Fibroblast of pulmonary artery (primary cell): ENCODE measurements at places on chromosomes 16 and 17.

DNA sequence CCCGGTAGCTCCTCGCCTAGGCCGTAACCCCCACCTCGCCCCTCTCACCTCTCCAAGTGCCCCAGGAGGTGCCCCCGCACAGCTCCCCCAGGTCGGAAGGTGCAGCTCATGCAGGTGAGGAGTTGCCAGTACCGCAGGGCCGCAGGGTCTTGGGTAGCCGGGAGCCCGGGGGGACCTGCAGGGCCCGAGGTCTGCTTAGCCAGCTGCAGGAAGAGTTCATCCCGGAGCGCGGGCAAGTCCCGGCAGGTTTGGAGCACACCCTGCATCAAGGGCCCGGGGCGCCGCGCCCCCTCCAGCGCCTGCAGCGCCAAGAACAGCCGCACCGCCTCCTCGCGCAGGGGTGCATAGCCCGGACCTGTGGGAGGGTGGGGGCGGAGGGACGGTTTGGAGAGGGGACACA, 4.8 kb downstream of the PLEKHH3 start:
- no peak for DNase-seq

DNA sequence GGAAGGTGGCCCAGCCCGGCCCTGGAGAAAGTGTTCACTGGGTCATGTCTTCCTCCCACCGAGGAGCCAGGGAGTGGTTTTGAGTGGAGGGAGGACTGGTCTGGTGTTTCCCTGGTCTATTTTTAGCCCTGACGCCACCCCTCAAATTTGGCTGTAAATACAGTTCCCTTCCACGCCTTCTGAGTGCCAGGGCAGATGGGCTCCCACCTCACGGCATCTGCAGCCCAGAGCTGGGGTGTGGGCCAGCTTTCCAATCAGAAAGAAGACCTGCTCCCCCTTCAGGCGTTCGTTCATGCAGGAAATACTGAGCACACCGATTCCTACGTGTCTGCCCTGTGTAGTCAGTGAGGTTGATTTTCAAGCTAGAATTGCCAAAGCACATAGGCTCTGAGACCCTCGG, 53.7 kb downstream of the SNX20 start:
- DNase-seq, result peak; percentile 24

DNA sequence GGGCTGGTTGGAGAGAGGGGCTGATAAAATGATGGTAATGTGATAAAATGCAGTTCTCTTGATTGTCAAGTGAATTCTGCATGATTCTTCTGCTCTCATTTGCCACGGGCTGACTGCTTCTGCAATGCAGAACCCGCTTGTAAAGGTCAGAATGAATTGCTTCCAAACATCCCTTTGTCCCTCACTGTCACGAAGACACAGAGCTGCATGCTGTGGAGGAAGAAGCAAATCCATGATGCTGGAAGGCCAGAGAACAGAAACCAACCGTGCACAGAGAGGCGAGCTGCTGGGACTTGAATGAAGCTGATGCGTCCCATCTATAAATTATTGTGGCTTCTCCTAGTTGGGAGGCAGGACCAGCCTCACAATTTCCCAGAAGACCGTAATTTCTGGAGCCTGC, 171.6 kb downstream of the PRKCB start:
- no peak for DNase-seq

DNA sequence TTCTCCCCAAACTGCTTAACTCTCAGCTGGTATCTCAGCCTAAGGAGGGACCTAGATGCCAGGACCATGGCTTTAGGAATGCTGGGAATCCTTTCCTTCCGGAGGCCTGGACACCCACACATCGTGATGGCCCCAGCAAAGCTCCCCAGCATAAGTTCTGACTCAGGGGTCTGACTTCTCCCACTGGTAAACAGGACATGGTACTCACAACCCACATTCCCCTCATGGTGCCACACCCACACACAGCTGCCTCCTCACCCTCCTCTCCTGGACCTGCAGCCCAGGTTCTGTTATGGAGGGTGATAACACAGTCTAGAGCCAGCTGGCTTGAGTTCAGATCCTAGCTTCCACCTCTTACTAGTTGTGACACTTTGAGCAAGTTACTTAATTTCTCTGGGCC, 719 bp upstream of the RNF227 start:
- DNase-seq, result peak; percentile 60

GRCh38 chr16:3536851-3537250, 36.0 kb downstream of the CLUAP1 start:
- no peak for DNase-seq

- DNase-seq, result no peak
Observed at GRCh38 chr16:49835161-49835777, 20.6 kb downstream of the ZNF423 start.

- no peak for DNase-seq
Observed at GRCh38 chr17:68785565-68786486, 169.4 kb downstream of the ABCA8 start.

DNA sequence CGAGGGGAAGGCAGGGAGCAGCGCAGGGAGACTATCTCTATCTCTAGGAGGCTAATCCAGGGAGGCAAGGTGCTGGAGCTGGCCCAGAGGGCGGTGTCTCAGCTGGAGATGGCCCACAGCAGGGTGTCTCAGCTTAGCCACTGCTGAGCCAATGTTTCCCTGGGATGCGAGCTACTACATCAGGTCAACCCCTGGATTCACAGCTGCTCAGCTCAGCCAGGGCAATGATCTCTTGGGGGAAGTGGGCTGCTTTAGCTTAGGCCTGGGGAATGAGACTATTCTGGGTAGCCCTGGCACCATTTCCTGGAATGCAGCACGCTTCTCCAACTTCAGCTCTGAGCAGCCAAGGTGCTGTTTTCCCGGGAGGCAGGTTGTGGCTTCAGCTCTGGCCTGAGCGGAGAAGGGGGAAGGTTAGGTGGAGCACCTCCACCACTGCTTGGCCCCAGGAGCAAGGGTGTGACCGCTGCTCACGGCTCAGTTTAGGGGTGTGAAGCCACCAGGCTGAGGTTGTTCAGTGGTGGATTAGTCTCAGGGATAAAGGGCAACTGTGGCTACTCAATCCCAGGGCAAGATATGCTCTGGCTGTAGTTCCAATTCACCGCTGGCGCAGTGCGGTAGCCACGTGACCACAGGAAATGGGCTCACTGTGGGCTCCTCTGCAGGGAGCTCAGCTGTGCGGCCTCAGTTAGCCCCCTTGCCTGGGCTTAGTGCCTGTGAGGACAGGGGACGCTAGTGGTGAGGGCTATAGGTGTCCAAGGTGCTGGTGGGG, 5.2 kb upstream of the PRSS21 start:
- no peak for DNase-seq

GRCh38 chr17:40086150-40087044, 14.0 kb downstream of the NR1D1 start:
- DNase-seq, result peak; percentile 56

GRCh38 chr16:48271728-48272127, 24.4 kb upstream of the ABCC11 start:
- DNase-seq, result peak; percentile 33

DNA sequence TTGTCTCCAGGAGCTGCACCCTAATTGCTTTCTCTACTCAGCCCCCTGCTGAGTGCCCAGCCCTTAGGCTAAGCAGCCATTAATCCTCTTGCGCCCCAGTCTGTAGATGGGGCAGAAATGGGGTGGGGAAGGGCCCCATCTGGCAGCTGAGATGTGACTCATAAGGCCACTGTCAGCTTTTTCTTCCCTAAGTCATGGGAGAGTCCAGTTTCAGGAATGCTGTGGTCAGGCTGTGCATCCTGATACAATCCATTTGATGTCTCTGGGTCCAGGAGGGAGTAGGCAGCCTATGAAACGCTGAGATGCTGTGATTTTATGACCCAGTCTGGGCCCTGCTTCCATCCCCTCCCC, 12.3 kb downstream of the PLXDC1 start:
- DNase-seq, result peak; percentile 51

- no peak for DNase-seq
Observed at GRCh38 chr16:25546791-25547190, 145.0 kb upstream of the HS3ST4 start.

- DNase-seq, result no peak
Observed at GRCh38 chr16:6947291-6947690, 385.4 kb upstream of the RBFOX1 start.

DNA sequence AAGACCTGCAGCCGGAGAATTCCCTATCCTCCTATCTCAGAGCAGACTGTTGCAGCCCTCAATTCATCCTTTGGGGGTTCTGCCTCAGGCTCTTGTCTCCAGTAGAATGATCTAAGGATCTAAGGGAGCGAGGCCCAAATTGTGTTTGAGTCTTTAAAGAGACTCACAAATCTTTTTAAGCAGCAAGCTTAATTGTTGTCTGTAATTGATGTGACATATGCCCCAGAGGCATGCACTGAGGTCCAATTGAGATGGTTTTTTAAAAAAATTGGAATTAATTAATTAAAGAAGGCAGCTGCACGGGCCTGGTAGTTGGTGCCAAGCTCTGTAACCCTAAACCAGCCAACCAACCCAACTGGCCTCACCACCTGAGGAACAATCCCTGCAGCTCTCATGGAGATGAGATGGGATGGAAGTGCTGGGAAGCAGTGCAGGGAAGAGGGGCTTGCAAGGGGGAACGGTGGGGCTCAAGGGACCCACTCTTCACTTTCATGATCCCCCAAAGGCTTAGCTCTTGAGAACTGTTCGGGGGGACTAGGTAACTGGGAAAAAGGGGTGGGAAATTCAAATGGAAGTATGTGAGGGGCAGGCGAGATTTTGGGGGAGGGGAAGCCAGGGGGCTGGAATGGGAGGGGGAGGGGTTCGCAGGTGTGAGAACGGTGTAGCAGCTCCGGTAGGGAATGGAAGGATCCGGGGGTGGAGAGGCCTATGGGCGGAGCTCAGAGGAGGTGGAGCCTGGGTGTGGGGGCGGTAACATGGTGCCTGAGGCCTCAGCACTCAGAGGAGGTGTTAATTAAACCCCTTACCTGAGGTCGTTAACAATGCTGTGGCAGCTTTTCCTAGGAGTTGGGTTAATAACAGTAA, 9.2 kb upstream of the ZNF652 start:
- DNase-seq, result no peak

- DNase-seq, result no peak
Observed at GRCh38 chr17:67411397-67411796, 34.3 kb downstream of the PITPNC1 start.

DNA sequence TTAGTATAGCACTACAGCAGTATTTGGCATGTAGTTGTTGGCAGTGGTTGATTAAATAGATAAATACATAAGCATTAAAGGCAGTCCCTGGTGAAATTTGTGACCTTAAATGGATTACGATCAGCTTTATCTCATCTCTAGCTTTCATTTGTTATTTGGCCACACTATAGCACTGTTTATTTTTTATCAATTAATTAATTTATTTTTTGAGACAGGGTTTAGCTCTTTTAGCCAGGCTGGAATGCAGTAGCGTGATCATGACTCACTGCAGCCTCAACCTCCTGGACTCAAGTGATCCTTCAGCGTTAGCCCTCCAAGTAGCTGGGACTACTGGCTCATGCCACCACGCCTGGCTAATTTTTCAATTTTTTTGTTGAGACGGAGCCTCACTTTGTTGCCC, 18.7 kb upstream of the ARHGAP17 start:
- DNase-seq, result peak; percentile 47

GRCh38 chr17:44830359-44831288, 537 bp upstream of the GJC1 start:
- DNase-seq, result peak; percentile 45

DNA sequence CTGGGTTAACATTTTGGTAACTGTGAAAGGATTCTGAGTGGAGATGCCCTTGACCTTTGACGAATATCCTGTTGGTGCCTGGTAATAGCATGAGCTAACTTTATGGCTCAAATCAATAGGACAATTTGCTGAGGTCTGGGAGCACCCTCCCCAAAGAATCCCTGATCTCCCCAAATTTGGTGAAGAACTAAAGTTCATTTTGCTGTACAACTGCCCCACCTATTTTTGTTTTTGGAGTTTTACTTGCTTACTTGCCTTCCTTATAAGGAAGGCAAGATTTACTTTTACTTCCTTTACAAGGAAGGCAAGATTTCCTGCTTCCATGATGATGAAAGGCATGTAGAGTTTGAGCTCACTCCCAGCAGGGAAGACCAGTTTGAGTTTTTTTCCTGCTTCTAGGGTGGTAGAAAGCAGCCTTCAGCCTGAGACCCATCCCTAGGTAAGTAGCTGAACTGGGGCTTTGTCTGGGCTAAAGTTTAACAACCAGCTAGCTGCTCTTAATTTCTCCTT, 2.8 kb downstream of the KRTAP4-9 start:
- DNase-seq, result no peak

- peak; percentile 42 for DNase-seq
Observed at GRCh38 chr16:14559809-14560241, 70.2 kb downstream of the PARN start.

DNA sequence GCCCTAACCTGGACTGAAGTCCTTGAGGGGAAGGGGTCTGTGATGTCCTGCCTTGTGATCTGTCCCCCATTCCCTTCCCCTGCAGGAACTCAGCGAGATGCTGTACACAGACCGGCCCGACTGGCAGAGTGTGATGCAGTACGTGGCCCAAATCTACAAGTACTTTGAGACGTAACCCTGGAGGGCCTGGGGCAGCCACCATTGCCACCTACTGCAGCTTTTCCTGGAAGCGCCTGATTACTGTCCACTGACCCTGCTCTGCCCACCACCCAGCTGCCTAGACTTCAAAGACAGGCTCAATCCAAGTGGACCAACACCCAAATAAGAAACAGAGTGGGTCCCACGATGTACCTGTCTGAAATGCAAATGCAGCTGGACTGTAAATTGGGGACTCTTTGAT, 153.4 kb downstream of the LGALS9B start:
- DNase-seq, result no peak

- DNase-seq, result no peak
Observed at GRCh38 chr16:67547423-67548264, 14.7 kb upstream of the CTCF start.

DNA sequence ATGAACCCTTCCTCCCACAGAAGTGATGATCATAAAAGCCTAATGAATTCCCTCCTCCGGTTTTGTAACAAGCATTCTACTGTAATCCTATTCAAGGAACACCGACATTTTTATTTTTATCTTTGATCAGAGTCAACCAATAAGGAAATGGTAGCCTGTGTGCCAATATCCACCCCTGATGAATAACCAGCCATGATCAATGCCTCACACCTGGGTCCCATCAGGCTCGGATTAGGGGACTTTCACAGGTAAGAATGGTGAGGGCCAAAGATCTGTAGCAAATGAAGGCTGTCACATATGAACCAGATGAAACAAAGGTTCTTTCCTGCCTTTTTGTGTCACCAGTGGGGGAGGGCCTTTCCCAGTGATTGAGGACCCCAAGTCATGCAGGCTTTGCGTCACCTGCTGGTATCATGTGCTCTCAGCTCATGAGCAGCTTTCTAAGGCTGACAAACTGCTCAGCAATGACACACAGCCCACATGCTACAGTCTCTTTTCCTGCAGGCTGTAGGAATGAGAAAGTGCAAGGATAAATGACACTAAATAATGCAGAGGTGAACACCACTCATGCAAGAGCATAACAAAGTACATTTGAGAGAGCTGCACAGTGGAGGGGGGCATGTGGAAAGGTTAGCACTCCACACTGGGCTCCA, 34.9 kb downstream of the TOM1L2 start:
- no peak for DNase-seq
